IMR-90 (cell line): ENCODE measurements at places on chromosomes 7 and 10. TPM values are rescaled to one million over a fixed set of nuclear protein-coding genes. Genes with fewer than 3 reads are reported as not detected.

DNA sequence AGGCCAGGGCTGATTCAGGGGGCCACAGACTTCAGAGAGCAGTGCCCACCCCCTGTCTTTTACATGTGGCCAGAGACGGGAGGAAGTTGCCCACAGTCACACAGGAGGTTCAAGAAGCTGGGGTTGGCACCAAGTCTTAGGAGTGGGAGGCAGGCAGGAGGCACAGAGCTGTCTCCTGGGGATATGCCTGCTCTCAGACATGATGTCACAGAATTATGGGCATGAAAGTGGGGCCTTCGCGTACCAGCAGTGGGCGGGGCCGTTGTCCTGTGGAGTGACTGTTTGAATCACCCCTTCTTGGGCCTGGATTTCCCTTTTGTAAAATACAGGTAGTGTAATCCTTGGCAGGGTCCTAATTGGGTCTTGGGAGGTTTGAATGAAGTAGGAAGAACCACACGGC, 81.2 kb upstream of the PPIF start:
- H3K36me3 ChIP-seq = peaks cover 16% of the 10 kb centered on the region
- H3K4me3 ChIP-seq = no peak overlapping the region
- H3K27ac ChIP-seq = peak overlapping the region; percentile 92
- H3K27me3 ChIP-seq = no peaks in the 10 kb centered on the region

DNA sequence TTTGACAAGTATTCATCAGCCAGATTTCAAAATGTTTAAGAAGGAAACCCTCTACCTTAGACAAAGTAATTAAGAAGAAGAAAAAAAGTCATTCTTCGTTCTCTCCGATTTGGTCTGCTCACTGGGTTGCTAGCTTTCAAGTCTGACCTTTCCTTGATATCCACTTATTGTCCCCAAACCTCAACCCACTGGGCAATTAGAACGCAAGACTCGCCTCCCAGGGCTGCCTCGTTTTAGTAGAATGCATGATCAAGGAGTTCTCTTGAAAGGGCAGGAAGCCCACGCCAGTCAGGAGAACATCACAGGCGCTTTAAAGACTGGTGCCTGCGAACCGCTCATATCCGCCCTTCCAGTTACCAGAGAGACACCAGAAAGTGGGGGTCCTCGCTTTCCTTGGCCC, 637.7 kb downstream of the PARD3 start:
- no peaks in the 10 kb centered on the region for H3K27me3 ChIP-seq
- DNase-seq = no peak
- H3K27ac ChIP-seq = no peak overlapping the region
- H3K4me3 ChIP-seq = no peak overlapping the region

DNA sequence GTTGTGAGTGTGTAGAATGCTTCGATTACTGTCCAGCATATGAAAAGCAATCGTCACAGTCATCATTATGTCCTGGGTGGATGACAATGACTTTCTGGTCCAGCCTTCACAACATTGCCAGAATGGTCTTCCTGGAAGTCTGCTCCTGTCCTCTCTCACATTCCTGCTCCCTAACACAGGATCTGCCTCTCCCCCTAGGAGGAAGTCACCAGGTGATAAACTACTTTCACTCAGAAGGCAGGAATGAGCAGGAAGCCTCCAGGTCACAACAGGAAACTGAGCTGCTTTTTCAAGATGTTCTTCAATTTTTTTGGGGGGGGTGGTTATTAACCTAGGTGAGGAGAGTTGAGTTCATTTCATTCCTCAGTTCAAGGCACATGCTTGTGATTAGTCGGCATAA, 13.6 kb upstream of the GPNMB start:
- no peak for DNase-seq
- H3K27ac ChIP-seq = no peak overlapping the region
- peaks cover 5% of the 10 kb centered on the region for H3K27me3 ChIP-seq
- H3K4me3 ChIP-seq = no peak overlapping the region
- H3K4me1 ChIP-seq = no peaks in the 10 kb centered on the region
- no peaks in the 10 kb centered on the region for H3K36me3 ChIP-seq

DNA sequence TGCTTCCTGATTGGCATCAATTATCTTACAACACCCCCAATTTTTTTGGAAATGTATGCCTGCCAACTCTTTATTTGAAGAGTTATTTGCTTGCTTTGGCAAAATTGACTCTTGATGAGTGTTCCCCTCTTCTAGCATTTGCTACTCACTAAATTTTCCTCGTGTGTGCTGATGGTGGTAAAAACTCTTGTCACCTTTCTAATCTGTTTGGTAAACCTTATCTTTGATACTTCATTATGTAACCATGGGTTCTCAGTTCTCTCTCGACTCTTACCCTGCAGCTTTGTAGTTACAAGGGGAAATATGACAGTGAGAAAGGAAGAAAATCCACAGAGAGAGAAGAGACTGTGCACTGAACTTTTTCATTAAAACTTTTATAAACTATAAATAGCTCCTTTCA, 102.5 kb downstream of the CDK14 start:
- H3K27me3 ChIP-seq = no peaks in the 10 kb centered on the region
- H3K36me3 ChIP-seq = no peaks in the 10 kb centered on the region
- no peaks in the 10 kb centered on the region; the same call in 1 of the 2 replicates for H3K4me1 ChIP-seq
- H3K27ac ChIP-seq = no peak overlapping the region
- DNase-seq = no peak

GRCh38 chr7:1055491-1055955, 11.2 kb downstream of the GPR146 start:
- no peak overlapping the region for H3K27ac ChIP-seq
- H3K4me3 ChIP-seq = no peak overlapping the region
- peaks cover 8% of the 10 kb centered on the region; the same call in 1 of the 2 replicates for H3K4me1 ChIP-seq
- peaks cover 3% of the 10 kb centered on the region; the same call in 1 of the 2 replicates for H3K36me3 ChIP-seq

- no peak overlapping the region for H3K27ac ChIP-seq
- no peak for DNase-seq
- no peak overlapping the region for H3K4me3 ChIP-seq
- no peaks in the 10 kb centered on the region for H3K36me3 ChIP-seq
Observed at GRCh38 chr7:141268614-141269013, 194.8 kb downstream of the TMEM178B start.

The ST7 gene
- total RNA-seq = 25.3 and 26.0 TPM in 2 replicates

GRCh38 chr10:95864906-95865813, 42.6 kb upstream of the CC2D2B start:
- H3K27me3 ChIP-seq = no peaks in the 10 kb centered on the region
- no peak overlapping the region for H3K4me3 ChIP-seq
- H3K4me1 ChIP-seq = peaks cover 2% of the 10 kb centered on the region; the same call in 1 of the 2 replicates
- peak; percentile 86 for DNase-seq
- H3K36me3 ChIP-seq = no peaks in the 10 kb centered on the region

The TMEM229A gene
- total RNA-seq = not detected in 2 replicates

- peak overlapping the region; percentile 62 for H3K27ac ChIP-seq
- peaks cover 40% of the 10 kb centered on the region for H3K4me1 ChIP-seq
- DNase-seq = no peak
- H3K27me3 ChIP-seq = no peaks in the 10 kb centered on the region
- H3K4me3 ChIP-seq = no peak overlapping the region
Observed at GRCh38 chr10:71981015-71981875, 17.1 kb downstream of the CHST3 start.

GRCh38 chr10:26743841-26744240, 46.3 kb downstream of the PDSS1 start:
- H3K27me3 ChIP-seq = no peaks in the 10 kb centered on the region
- peaks cover 15% of the 10 kb centered on the region for H3K36me3 ChIP-seq
- H3K4me3 ChIP-seq = no peak overlapping the region

DNA sequence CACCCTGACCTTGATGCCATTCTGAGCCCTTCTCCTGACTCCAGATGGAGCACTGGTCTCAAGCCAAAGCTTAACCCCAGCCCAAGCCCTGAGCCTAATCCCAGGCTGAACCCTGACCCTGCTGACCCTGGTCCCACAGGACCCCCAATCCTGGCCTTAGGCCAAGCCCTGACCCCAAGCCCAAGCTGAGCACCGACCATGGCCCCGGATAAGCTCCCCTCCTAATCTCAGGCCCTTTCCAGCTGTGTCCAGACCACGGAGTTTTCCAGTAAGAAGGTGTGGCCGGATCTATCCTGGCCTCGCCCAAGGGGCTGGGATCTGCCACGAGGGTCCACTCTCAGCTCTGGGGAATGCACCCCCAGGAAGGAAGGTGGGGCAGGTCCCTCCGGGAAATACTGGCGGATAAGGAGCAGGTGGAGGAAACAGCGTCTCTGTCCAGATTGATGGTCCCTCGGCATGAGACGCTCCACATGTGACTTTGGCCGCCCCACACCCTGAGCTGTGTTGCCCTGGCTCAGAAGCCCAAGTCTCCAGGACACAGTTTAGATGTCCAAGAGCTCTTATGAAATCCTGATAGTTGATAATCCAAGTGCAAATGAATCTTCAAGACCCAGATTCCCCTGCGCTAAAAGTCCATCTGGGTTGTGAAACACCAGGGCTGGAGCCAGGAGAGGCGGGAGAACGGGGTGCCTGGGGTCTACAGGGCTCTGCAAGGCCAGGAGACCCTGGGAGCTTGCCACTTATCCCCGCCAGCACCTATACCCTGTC, 10.4 kb downstream of the ELN start:
- no peak overlapping the region for H3K27ac ChIP-seq
- DNase-seq = no peak
- no peak overlapping the region for H3K4me3 ChIP-seq

GRCh38 chr10:16945593-16945992, 128.4 kb upstream of the RSU1 start:
- no peak for DNase-seq
- H3K27ac ChIP-seq = no peak overlapping the region
- H3K27me3 ChIP-seq = no peaks in the 10 kb centered on the region
- peaks cover 6% of the 10 kb centered on the region; the same call in 1 of the 2 replicates for H3K4me1 ChIP-seq
- no peak overlapping the region for H3K4me3 ChIP-seq

- H3K27ac ChIP-seq = no peak overlapping the region
- no peaks in the 10 kb centered on the region for H3K36me3 ChIP-seq
- peaks cover 6% of the 10 kb centered on the region; the same call in 1 of the 2 replicates for H3K4me1 ChIP-seq
Observed at GRCh38 chr10:102208311-102209035, 17.6 kb upstream of the ELOVL3 start.

The CACNB2 gene
- total RNA-seq = 0.28 and 0.36 TPM in 2 replicates

DNA sequence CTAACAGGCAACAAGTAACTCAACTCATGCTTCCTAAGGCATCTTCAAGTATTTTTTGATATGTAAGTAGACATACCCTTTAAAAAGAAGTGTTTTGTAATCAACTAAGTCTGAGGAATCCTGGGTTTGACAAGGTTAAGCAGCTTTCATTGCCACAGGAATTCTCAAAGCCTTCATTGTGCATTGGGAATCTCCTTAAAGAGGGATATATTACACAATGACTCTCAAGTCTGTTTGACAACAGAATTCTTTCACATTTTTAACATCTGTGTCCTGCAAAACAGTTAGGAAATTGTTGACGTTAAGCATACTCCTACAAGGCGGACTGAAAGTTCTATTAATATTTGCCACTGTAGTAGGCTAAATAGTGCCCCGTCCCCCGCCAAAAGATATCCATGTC, 71.4 kb downstream of the SGMS1 start:
- H3K4me3 ChIP-seq = no peak overlapping the region
- H3K27me3 ChIP-seq = no peaks in the 10 kb centered on the region
- H3K4me1 ChIP-seq = peaks cover 22% of the 10 kb centered on the region
- 0 out of 2 replicates have a peak, but pooled peaks cover 1% of the 10 kb centered on the region for H3K36me3 ChIP-seq
- H3K27ac ChIP-seq = peak overlapping the region; percentile 95; the same call in 1 of the 2 replicates
- peak; percentile 96 for DNase-seq

DNA sequence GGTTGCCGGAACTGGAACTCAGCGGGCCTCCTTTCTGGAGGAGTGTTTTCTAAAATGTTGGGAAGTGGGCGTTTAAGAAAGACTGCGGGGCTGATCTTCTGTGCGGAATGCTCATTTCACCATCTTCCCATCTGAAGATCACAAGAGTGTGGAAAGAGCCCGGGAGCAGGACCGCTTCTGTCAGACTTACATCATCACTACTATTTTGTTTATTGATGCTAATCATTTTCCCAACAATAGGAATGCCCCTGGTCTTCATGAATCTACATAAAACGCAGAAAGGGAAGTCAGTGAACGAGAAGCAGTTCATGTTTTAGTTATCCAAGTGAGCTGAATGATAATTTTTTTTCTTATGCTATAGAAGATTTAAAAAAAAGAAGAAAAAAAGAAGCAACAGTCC, 447.8 kb upstream of the MKI67 start:
- H3K4me3 ChIP-seq = no peak overlapping the region
- H3K36me3 ChIP-seq = no peaks in the 10 kb centered on the region
- H3K27me3 ChIP-seq = no peaks in the 10 kb centered on the region
- H3K27ac ChIP-seq = no peak overlapping the region

GRCh38 chr7:157618091-157618726, 281.4 kb downstream of the DNAJB6 start:
- H3K4me3 ChIP-seq = no peak overlapping the region
- no peaks in the 10 kb centered on the region for H3K4me1 ChIP-seq
- H3K27me3 ChIP-seq = no peaks in the 10 kb centered on the region
- no peaks in the 10 kb centered on the region for H3K36me3 ChIP-seq
- DNase-seq = no peak

The AKR1C4 gene
- not detected in 2 replicates for total RNA-seq

DNA sequence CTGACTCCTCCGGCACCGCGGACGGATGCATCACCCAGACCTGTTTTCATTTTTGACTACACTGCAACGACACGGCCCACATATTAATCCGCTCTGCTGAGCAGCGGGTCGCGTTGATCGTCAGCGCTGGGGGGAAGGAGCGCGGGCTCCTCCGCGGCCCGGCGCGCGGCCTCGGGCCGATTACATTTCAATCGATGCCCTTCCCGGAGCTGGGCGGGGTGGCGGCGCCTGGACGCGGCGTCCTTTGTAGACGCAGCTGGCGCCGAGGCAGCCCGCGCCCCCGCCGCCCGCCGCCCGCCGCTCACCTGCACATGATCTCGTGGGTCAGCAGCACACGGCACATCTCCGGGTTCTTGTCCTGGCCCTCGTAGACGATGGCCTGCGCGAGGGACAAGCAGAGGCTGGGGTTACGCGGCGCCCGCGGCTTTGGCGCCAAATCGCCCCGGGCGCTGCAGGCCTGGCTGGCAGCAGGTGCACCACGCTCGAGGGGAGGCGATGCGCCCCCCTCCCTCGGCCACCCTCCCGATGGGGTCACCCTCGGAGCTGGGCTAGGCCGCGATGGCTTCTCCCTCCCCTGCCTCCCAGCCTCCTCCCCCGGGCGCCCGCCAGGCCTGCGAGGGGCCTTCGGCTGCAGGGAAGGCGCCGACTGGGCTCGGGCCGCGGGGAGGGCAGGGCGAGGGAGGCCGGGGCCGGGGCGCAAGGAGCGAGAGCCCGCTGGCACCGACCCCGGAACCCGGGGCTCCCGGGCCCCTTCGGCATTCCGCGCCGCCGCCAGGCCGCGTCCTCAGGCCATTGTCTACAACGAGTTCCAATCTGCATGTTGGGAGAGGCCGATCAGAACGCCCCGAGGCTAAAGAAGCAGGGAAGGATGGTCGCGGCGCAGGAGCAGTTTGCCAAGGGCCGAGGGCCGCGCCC, 5.2 kb downstream of the EBF3 start:
- DNase-seq = no peak
- H3K4me3 ChIP-seq = no peak overlapping the region
- peaks cover 40% of the 10 kb centered on the region for H3K27me3 ChIP-seq
- H3K36me3 ChIP-seq = peaks cover 5% of the 10 kb centered on the region; the same call in 1 of the 2 replicates
- no peak overlapping the region for H3K27ac ChIP-seq

GRCh38 chr10:77201135-77202106, 436.2 kb downstream of the KCNMA1 start:
- H3K27ac ChIP-seq = no peak overlapping the region
- H3K27me3 ChIP-seq = no peaks in the 10 kb centered on the region
- no peaks in the 10 kb centered on the region; the same call in 1 of the 2 replicates for H3K4me1 ChIP-seq
- DNase-seq = peak; percentile 72
- no peaks in the 10 kb centered on the region for H3K36me3 ChIP-seq
- H3K4me3 ChIP-seq = no peak overlapping the region
